A375 (cell line): ENCODE measurements at places on chromosomes 2 and 18. TPM values are rescaled to one million over a fixed set of nuclear protein-coding genes. Genes with fewer than 3 reads are reported as not detected.

Gene KHK
- 4.5 and 6.0 TPM in 2 replicates for total RNA-seq

Gene SLC23A3
- total RNA-seq = 0.19 and 0.42 TPM in 2 replicates

Gene NTSR2
- not detected in 2 replicates for total RNA-seq

Gene LRRTM4
- total RNA-seq = not detected in 2 replicates
